Renal cortex interstitium (tissue), 15 donors: ENCODE measurements at places on chromosomes 5 and 9. TPM values are rescaled to one million over a fixed set of nuclear protein-coding genes. Genes with fewer than 3 reads are reported as not detected.
A peak's percentile ranks its signal among the peaks of the same experiment; 100 is the strongest.

DNA sequence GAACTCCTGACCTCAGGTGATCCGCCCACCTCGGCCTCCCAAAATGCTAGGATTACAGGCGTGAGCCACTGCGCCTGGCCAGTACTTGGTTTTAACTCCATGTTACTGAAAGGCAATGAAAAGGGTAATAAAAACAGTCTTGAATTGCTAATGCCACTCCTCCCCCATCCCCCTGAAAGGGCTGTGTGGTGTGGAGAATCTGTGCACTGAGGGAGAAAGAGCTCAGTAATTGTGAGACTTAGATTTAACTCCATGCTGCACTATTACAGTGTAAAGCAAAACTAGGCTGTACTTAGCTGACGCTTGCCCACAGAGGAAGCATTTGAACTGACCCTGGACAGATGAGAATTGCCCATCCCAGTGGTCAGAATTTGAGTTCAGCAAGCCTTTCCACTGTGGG, 1662.4 kb upstream of the ACO1 start:
- DNase-seq = peak; percentile 4

DNA sequence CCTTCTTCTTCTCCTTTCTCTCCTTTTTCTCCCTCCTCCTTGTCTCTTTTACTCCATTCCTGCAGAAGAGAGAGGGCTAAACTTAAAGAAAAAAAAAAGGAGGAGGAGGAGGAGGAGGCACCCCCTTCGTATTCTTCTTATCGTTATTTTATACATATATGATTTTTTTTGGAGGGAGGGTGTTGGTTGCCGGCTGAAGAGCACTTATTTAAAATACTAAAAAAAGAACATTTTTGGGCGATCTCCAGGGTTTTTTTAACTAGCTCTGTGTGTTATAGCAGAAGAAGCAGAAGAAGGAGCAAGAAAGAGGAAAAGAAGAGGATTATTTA, 381 bp downstream of the NR2F1 start:
- no peak for DNase-seq

SLU7 gene
- polyA plus RNA-seq = 73.0 TPM

GRXCR2 gene
- polyA plus RNA-seq = not detected

- DNase-seq = no peak
These were observed 66.8 kb downstream of the SLC38A9 start for GRCh38 chr5:55645304-55645703.

SCAI gene
- polyA plus RNA-seq = 11.7 TPM

FBP2 gene
- not detected for polyA plus RNA-seq

DNA sequence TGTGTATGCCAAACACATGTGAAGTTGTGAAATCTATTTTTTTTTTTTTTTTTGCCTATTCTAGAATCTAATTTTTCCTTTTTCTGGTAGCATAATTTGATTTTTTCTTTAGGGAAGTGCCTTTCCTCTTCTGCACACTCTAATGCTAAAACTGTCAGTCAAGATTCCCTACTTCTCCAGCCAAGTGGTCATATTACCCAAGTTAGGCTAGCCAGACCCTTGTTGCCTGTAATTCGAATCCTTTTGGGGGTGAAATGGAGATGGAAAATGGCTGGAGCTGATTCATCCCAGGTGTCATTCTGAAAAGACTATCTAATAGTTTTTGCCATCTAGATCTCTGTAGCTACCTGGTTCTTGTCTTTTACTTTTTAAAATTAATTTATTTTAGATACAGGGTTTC, 24.8 kb upstream of the UBAP1 start:
- no peak for DNase-seq

CEP78 gene
- 36.8 TPM for polyA plus RNA-seq

GRCh38 chr9:124001458-124001799, 10.1 kb upstream of the LHX2 start:
- DNase-seq = no peak

IL3 gene
- not detected for polyA plus RNA-seq

KCNV2 gene
- 0.10 TPM for polyA plus RNA-seq

CARTPT gene
- polyA plus RNA-seq = not detected

- DNase-seq = no peak
These were observed 7.8 kb downstream of the KCNV2 start for GRCh38 chr9:2725126-2725525.

SLC2A8 gene
- 19.2 TPM for polyA plus RNA-seq
